ENCODE measurements at places on chromosomes 3 and 15.

DNA sequence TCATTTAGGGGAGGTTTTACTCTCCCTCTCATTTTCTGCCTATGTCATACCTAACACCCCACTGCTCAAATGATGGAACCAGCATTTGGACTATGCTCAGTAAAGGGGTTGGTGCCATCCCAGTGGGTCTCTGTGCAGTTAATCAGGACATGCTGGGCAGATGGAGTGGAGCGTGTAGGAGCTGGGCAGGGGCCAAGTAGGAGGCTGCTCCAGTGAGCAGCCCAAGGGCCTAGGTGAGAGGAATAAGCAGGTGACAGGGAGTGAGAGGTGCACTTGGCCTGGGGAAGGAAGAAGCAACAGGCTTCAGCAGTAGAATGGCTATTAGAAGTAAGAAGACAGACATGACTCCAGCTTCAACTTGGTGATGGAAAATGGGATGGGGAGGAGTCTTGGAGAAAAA lies 72.2 kb downstream of the EPHB1 start:
- no peak for DNase-seq

DNA sequence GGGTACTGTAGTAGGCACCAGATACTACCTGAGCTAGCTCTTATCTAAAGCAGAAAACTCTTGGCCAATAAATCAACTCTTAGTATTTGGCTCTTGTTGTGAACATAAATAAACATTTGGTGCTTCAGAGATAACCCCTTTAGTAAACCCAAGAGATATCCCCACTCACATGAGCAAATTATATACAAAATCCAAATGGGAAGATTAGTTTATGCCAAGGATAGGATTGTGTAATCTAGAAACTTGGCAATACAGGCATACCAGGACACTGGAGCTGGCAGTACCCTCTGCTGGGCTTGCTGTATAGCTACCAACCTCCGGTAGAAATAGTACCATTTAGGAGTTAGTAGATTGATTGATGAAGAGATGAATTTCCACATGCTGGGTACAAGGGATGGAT lies 127.0 kb downstream of the LIPC start:
- DNase-seq = no peak

GRCh38 chr3:42658771-42659390 lies 5.4 kb downstream of the ZBTB47 start:
- no peak for DNase-seq

DNA sequence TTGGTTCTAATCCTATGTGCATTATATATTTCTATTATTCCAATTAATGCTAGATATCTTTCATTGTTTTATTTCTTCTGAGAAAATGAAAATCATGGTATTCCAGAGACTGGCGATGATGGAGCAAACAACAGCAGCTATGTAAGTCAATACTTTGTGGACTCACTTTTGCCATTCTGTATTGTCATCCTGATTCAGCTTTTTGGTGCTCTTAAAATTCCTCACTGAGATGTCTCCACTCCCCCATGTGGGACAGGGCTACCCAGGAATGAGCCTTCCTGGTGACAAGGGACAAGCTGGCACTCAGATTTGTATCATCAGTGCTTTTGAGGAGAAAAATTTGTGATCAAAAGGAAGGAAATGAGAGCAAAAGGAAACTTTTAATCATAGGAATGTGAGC lies 56.7 kb upstream of the XCR1 start:
- no peak for DNase-seq

DNA sequence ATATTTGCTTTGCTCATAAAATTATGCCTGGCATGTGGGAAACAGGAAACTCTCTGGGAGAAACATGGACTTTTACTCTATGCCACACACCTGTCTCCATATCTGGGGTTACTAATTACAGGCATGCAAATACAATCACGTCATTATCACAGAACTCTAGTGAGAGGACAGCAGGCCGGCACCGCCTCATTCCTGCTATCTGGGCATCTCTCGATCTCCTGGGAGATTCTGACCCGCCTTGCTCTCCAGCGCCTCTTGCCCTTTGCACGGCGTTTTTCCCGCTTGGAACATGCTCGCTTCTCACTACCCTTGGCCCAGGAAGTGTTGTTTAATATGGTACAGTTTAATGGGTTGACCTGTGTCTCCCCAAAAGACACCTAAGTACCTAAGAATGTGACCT lies 45.4 kb upstream of the PARL start:
- no peak for DNase-seq

Data from stimulated activated CD8-positive, alpha-beta memory T cell treated with anti-CD3 and anti-CD28 coated beads, Interleukin-15, amount 100 ng/mL, for 48 hours (primary cell).